ENCODE measurements at places on chromosomes 5 and 9. TPM values are rescaled to one million over a fixed set of nuclear protein-coding genes. Genes with fewer than 3 reads are reported as not detected.
A peak's percentile ranks its signal among the peaks of the same experiment; 100 is the strongest.

DNA sequence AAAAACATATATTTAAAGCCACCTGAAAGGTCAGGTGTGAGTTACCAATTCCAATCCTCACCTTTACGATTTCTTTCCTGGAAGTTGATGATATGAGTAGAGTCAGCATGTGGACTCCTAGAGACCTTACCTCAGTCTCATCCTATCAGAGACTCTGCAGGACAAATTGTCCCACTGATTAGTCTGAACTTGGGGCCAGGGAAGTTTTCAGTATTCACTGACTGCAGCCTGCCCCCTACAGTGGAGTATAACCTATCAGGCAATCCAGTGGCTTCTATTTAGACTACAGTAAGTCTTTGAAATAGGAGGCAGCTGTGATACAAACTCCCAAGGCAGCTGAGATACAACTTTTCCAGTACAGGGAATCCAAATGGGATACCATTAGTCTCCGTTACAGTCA is 449.4 kb upstream of the CDH10 start:
- no peak for DNase-seq

DNA sequence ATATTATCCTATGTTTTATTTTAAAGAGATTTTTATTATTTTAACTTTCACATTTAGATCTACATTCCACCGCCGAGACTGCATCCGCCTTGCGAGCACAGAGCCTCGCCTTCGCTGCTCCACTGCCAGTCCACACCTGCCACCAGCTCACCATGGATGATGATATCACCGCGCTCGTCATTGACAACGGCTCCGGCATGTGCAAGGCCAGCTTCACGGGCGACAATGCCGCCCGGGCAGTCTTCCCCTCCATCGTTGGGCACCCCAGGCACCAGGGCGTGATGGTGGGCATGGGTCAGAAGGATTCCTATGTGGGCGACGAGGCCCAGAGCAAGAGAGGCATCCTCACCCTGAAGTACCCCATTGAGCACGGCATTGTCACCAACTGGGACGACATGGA is 8.6 kb upstream of the TBCA start:
- no peak for DNase-seq

DNA sequence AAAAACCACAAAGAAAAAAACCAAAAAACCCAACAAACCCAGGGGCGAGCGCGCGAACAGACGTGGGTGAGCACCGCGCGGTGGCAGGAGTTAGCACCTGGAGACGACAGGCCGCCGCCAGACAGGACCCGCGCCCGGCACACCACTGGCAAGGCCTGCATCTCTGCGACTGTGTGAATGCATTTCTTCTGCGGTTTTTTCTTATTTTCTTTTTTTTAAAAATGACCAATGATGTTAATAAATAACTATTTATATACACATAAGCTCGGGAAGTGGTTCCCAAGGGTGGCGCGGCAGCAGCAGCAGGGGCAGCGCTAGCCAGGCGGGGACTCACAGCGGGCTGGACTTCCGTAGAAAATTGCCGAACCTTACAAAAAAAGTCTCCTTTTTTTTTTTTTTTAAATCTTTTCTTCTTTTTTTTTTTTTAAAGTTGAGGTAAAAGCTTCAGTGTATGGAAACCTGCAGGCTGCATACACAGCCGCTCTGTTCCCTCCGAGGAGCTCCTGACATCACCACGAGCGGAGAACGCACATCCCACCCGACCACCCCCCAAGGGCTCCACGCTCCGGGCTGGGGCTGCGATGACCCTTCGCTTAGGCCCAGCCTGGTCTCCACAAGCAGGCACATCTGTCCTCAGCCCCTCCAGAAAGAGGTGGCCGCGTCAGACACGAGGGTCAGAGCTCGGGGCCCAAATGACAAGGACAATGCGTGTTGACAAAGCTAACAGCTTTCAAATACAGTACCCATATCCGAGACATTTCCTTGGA is 7.4 kb downstream of the BRD3OS start:
- peak; percentile 58 for DNase-seq

- no peak for DNase-seq
Measured at GRCh38 chr5:77900691-77901090, 124.6 kb upstream of the TBCA start.

Gene COL23A1
- total RNA-seq: not detected

Gene NXNL2
- 7.4 TPM for total RNA-seq

All from osteoblast (primary cell).